KBM-7 (cell line): ENCODE measurements at places on chromosomes 4 and X.
A peak's percentile ranks its signal among the peaks of the same experiment; 100 is the strongest.

GRCh38 chr4:26871611-26872010 lies 11.0 kb downstream of the STIM2 start:
- DNase-seq = no peak

GRCh38 chrX:16333453-16333852 lies 166.2 kb downstream of the MAGEB17 start:
- DNase-seq = no peak

DNA sequence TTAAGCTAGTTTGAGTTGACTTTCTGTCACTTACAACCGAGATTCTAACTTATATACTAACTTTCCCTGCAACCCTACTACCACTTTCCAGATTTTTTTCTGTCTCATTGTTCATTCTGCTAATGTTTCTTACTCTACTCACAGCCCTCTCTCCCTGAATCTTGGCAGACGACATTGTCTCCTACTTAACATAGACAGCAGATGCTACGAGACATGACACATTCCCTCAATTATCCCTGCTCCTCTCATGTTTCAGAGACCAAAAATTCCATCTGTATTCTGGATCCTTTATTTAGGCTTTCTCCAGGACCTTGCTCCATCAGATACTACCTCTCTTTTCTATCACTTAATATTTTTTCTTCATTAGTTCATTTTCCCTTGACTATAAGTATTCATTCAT lies 379.1 kb upstream of the TEX13C start:
- no peak for DNase-seq

DNA sequence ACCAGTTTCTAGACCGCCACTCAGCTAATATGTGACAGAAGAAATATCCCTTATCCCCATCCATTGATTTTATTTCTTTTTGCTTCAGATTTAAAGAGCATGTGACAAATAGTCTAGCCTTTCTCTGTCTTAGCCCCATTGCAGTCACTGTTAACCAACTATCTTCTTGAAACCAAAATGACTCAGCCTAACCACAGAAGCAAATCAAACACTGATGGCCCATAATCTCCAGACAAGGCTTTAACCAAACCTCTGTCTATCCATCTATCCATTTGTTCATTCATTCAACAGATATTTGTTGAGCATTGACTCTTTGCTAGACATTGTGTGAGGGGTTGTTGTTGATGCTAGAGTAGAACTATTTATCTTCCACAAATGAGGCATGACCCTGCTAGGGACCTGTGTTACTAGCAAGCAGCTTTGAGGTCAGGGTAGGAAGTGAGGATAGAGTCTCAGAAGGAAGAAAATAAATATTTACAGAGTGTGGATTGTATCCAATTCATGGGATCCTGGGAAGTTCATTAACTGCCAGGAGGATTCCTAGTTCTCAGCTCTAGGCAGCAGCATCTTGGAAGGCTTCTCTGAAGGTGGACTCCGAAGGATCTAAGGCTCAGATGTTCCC lies 22.5 kb downstream of the HNRNPH2 start:
- no peak for DNase-seq

DNA sequence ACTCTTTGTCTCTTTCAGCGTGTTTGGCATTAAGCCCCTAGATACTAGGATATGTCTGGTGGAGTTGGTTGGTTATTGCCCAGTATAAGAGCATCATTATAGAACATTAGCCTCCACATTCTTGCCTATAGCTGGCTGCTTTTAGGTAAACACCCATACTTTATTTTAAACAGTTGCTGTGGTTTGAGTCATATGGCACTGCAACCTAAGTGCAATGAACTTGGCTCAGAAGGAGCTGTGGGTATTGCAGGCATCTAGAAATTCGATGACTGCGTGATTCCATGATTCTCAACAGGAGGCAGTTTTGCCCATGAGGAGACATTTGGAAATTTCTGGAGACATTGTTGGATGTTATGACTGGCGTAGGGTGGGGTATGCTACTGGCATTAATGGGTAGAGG lies 49.5 kb downstream of the DCLK2 start:
- no peak for DNase-seq

DNA sequence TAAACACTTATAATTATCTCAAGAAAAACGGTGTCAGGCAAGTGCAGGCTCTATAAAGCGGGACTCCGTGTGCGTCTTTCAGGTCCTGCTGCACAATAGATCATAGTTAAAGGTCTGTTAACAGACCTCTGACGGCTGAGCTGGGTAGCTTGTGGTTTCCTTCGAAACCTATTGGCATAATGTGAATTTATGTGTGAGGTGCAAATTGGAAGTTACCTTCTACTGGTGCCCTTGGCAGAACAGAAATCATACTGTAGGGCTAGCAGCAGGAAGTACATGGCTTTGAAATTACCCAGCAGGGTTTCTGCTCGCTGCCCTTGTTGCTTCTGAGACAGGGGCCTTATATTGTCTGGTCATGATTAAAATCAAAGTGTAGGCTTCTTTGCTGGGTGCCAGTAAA lies 216.4 kb upstream of the HAND2 start:
- no peak for DNase-seq

DNA sequence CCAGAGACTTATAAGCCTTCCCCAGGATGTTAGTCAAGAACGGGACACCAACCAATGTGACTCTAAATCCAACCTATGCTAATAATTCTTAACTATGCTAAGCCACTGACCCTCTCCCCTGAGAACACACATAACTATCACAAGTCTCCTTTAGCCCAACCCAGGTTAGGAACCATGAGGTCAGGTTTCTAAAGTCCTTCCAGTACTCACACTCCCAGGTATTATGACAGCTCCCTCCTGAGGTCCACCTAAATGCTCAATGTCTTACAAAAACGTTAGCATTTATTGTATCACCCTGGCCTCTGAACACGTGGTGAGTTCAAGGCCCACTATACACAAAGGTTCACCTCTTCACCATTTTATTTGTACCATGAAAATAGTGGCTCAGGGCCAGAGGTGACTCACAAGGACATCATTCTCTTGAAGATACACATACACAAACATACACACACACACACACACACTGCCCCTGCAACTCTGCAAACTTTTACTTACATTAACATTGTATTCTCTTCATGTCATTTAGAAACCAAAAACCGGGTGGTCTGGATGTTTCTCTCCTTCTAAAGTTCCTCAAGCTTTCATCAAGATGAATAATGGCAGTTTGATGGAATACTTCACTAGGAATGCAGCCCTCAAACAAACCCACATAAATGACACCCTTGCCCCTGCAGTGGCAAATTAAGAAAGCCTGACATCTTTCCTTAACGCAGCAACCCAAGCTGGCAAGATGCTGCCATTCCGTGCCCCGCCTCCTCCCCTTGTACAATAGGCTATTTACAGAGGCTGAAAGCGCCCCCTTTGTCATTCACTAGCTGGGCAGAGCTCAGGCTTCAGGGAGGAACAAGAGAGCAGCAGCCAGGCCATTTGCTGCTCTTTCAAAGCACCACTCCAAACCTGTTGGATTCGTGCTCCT lies 17.7 kb downstream of the ACSL1 start:
- DNase-seq = no peak

DNA sequence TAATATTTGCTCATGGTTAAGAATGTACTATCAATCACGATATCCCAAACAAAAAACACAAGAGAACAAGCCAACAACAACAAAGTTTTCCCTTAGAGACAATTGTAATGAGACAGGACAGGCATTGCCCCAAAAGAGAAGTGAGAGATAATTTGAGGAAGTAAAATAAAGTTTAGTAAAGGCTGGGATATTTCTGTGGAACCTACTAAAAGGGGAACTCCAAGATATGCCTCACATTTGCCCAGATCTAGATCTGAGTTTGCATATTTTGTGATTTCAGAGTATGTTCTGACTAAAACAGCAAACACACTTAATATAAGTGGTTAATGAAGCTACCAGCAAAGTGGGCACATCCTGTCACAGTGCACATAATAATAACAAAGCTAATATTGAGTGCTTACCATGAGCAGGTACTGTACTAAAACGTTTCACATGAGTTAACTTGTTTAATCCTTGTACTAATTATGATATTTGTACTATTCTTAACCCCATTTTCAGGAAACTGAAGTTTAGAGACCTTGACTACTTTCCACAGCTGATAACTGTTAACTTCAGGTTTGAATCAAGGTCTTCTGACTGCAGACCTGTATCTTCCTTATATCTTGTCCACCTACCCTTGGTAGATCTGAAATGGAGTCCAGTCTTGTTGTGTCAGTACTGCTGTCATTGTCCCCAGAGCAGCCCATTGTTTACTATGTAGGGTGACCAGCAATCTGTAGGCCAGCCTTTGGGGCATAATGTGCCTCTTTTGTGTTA lies 26.0 kb upstream of the BMP2K start:
- DNase-seq = peak; percentile 89

- DNase-seq = no peak
Measured at GRCh38 chr4:88600176-88600838, 8.0 kb downstream of the HERC3 start.

GRCh38 chr4:19531906-19532848 lies 719.5 kb upstream of the SLIT2 start:
- no peak for DNase-seq

DNA sequence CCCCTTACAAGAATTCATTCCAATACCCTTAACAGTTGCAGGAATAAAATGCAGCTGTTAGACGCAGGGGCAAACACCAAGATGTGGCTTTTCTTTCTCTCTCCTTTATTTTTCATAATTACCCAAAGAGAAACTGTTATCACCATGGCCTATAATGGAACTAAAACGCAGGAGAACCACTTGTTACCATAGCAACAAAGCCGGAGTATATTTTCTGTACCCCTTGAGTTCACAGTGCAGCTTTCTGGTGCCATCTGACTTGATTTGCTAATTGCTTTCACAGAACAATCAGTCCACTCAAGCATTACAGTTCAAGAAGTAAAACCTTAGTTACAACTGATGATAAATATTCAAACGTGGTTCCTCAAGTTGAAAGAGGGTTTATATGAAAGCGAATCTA lies 157.9 kb downstream of the AMELX start:
- DNase-seq = no peak

GRCh38 chrX:135973025-135973547 lies 702 bp downstream of the MMGT1 start:
- DNase-seq = no peak

DNA sequence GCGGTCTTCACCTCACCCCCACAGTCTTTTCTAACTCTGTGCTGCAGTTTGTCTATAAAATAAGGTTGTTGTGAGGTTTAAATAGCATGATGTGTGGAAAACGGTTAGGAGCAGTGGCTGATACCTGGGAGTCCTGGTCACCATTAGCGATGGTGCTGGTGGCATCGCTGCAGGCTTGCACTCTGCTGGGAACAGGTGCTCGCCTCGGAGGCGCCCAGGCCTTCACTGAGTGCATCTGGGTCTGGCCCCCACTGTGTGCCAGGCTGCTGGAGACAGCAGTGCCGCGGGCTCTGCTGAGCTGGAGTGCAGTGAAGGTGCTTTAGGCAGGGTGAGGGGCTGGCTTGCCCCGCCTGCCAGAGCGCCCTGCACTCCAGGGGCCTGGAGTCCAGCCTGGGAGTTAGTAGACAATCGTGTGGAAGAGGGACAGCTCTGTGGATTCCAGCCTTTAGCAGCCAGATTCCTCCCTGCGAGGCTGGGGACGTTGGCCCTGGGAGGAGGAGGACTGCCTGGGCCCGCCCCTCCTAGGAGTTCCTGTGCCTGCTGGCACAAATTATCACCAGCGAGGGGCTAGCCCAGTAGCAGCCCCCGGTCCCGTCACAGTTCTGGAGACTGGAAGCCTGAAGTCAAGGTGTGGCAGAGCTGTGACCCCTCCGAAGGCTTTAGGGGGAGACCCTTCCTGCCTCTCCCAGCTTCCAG lies 7.3 kb downstream of the RGS12 start:
- DNase-seq = no peak

DNA sequence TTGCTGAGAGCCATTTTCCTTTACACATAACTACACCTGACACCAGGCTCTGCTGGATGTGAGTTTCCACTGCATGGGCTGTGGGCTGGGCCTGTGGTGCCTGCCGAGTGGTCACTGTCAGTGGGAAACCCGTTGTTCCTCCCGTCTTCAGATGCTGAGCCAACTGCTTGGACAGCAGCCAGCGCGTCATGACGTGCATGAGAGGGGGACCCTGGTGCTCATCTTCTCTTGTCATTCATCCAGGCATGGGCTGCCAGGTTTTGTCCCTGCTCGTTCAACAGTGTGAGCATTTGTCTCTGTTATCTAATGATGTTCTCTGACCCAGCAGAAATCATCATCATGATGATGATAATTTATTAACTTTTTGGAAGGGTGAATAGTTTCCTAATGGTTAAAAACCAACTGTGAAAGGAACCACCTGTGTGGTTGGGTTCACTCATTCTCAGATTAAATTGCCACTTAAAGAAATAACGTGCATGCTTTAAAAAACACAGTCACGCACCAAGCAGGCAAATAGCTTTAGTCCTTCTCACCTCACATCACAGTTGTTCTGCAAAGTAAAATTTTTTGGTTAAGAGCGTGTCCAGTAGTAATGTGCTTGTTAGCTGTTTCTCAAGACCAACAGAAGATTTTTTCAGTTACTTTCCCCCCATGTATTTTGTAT lies 19.9 kb upstream of the CLDN34 start:
- DNase-seq = no peak

DNA sequence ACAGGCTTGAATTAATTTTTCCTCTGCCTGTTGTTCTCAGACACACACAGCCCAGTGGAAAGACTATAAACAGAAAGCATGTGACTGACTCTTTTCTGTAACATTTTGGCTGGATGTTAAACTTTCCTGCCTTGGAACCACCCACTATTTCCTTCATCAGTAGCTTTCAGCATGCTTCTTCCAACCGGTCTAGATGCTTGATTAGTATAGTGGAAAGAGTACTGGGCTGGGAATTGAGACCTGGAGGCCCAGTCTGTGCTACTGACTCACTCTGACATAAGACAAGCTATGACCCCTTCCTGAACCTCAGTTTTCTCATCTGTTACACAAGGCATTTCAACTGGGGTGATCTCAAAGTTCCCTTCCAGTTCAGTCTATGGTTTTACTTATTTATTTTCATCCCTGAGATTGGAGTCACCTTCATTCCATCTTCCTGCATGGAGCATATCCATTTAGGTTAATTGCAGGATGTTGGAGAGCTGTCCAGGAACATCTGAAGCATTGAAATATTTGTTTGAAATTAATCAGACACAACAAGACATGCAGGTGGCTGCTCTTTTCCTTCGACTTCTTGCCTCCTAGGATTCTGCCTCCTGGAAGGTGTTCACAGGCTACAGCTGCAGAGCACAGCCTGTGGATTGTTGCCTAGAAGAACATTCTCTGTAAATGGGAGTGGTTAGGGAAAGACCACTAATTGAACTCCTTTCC lies 173.4 kb downstream of the RTL9 start:
- DNase-seq = no peak

- peak; percentile 40 for DNase-seq
Measured at GRCh38 chrX:39866229-39866628, 231.5 kb downstream of the BCOR start.

DNA sequence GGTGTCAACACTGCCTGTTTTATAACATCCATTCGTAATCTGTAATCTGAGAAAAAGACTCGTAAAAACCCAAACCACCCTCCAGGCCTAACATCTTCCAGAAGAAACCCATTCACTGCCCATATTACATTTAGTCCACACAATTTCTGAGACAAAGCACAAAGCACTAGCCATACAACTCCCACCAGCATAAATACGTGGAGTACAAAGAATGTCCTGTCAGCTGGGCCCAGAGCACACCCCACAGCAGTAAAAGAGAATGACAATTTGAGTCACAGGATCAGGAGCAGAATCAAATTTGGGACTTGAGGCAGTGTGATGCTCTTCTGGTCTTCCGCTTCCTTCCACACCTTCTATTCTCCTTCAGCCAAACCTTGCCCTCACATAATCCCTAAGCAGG lies 6.8 kb downstream of the MECP2 start:
- DNase-seq = no peak

- DNase-seq = no peak
Measured at GRCh38 chr4:164060456-164060855, 566.0 kb downstream of the TMA16 start.
